Hindlimb muscle (tissue), 1 donor: ENCODE measurements at places on chromosomes 5 and 9.
A peak's percentile ranks its signal among the peaks of the same experiment; 100 is the strongest.

- DNase-seq = no peak
Observed at GRCh38 chr9:98404237-98404636, 148.8 kb upstream of the TBC1D2 start.

DNA sequence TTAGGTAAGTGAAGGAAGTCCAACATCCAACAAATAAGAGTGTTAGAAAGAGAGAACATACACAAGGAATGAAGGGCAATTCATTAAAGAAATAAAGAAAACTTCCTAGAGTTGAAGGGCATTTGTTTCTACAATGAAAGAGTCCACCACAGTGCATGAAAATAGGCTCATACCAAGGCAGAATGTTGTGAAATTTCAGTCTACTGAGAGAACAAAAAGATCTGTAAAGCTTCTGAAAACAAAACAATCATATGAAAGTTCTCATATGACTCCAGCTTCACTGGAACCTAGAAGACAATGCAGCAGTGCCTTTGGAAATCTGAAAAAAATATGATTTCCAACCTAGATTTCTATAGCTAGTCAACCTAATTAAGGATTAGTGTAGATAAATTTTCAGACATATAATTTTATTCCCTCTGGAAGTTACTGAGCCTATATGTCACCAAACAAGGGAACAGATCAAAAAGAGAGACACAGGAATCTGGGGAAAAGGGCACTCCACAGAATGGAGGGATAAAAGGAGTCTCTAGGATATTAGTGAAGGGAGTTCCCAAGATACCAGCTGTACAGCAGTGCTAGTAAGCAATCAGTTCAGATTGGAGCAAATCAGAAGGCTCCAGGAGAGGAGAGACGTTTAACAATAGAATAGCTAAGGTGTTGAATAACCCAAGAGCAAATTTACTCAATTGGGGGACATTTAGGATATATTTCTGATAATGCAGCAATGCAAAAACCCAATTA lies 5.8 kb downstream of the C5orf58 start:
- DNase-seq = no peak

GRCh38 chr5:138264183-138264582 lies 10.2 kb downstream of the GFRA3 start:
- DNase-seq = no peak

DNA sequence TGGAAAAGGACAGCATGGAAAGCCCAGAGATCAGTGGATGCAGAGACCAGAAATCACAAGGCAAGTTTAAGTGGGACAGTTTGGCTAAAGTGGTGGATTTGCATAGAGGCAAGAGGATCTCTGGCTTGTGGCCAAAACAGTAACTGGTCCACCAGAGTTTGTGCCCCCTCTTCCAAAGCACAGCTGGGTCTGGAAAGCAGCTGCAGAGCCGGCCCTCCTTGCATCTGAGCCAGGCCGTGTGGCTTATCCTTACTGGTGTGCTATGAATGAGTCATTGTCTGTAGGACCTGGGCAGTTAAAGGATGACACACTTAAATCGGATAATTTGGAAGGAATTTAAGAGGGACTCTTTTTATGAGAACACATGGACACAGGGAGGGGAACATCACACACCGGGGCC lies 146.6 kb downstream of the PIP5K1B start:
- no peak for DNase-seq

DNA sequence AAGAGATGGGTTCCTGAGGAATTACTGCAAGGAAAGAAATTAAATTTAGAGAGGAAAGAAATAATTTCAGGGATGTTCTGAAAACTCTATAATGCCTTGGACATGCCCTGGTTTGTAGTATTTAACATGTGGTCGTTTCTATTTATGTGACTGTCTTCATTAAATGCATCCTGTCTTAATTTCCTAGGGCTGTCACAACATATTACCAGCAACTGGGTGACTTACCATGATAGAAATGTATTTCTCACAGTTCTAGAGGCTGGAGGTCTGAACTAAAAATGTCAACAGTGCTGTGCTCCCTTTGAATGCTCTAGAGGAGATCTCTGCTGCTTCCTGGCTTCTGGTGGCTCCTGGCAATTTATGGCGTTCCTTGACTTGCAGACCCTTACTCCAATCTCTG lies 287.7 kb downstream of the FBXL7 start:
- DNase-seq = no peak

DNA sequence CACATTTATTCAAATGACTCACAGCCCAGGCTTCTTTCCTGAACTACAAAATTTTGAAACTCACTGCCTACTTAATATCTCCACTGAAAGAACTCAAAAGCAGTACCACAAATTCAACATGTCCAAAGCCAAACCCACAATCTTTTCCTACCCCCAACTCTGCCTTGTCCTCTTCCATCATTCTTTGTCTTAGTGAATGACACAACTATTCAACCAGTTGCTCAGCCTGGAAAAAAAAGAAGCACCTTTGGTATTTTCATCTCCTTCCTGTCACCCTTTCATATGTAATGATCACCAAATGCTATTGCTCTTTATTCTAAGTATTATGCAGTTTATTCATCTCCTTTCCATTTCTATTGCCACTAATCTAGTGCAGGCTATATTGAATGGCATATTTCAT lies 216.3 kb downstream of the TMEM232 start:
- DNase-seq = no peak

DNA sequence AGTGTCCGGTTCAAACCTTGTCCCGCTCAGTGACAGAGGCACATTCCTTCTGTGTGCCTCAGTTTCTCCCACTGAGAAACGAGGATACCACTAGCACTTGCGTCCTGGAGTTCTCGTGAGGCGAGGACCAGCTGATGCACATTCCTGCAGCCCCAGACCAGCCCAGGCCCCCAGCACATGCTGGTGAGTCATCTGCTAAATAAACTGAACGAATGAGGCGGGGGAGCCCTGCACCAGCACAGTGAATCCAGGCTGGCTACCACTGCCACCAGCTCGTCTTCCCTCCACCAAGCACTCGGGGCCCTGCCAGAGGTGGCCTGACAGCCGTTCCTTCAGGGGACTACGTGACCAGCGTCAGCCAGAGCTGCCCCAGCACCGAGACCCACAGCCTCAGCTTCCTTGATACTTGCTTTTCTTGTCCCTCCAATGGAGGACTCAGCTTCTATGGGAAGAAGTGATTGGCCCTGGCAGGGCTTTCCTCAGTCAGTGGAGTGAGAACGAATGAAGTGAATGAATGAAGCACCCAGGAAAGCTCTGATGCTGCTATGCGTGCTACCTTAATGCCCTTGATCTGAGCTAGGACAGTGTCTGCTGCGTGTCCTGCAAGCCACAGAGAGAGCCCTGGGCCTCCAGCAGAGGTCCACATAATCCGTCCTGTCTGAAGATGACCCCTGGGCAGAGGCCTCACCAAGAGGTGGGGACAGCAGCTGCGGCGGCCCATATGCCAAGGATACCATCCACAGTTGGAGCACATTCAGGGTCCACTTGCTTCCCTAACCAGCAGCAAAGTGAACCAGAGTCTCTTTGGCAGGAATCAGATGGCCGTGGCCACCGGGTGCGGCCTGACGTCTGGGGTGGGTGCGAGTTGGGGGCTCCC lies 13.5 kb upstream of the BARX1 start:
- no peak for DNase-seq

DNA sequence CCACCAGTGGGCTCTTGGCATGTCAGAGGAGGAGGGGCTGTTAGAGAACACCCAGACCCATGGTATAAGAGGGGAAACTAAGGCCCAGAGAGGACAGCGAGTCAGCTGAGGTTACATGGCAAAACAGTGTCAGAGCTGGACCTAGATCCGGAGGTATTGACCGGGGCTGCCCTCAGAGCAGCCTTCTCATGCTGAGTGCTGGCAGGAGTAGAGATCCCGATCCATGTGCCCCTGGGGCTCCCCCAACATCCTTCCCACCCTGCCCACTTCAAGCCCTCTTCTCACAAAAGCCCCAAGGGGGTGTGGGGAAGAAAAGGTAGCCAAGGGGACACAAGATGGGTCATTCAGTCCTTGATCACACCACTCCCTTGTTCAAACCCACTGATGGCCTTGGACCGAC lies 19.9 kb downstream of the CSF1R start:
- DNase-seq = no peak

DNA sequence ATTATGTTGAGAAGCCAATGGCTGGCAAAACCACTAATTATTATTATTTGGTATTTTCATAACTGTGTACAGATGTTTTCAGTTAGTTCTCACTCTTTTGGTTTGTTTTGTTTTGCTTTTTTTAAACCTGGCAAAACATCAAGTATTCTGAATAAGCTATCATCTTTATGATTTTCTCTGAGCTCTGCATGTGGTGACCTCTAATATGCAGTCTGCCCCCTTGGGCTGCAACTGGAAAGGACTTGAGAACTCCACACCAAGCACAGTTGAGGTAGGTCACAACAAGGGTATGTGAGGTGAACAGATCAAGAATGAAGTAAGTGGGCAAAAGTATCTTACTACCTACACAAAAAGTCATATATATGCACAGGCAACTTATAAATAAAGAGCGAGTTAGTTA lies 202.2 kb downstream of the NFIB start:
- no peak for DNase-seq

DNA sequence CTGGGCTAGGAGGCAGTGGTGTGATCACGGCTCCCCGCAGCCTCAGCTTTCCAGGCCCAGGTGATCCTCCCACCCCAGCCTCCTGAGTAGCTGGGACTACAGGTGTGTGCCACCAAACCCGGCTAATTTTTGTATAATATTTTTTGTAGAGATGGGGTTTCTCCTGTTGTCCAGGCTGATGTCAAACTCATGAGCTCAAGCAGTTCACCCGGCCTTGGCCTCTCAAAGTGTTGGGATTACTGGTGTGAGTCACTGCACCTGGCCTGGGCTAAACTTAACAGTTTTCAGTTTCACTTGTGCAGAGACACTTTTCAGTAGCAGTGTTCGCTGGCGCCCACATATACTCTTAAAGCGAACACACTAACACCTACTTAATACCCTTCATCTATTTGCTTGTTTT lies 205.6 kb upstream of the ZNF608 start:
- DNase-seq = no peak

DNA sequence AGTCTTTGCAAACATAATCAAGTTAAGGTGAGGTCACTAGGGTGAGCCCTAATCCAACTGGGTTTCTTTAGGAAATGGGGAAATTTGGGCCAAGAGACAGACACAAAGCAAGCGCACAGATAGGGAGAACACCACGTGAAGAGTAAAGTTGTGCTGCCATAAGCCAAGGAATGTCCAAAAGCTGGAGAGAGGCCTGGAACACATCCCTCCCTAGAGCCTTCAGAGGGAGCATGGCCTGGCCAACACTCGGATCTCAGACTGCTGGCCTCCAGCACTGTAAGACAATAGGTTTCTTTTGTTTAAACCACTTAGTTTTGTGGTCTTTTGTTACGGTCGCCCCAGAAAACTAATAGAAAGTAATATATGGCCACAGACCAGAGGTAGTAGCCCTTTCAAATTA lies 8.1 kb upstream of the ROR2 start:
- peak; percentile 77 for DNase-seq

DNA sequence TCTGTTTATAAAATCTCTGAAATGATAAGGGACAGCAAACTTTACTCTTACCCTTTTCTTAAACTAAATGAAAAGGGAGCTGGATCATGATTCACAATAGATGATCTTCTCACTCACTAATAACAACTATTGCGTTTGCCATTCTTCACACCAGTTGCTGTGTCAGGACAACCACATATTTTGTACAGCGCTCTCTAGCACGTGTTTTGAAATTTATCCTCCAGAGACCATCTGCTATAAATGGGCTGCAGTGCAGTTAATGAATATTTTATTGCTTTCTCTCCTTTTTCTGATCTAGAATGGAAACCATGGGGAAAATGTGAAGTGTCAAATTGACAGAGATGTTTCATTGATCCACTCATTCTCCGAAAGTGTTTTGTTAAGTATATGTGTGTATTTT lies 258.4 kb upstream of the CCNH start:
- DNase-seq = no peak

DNA sequence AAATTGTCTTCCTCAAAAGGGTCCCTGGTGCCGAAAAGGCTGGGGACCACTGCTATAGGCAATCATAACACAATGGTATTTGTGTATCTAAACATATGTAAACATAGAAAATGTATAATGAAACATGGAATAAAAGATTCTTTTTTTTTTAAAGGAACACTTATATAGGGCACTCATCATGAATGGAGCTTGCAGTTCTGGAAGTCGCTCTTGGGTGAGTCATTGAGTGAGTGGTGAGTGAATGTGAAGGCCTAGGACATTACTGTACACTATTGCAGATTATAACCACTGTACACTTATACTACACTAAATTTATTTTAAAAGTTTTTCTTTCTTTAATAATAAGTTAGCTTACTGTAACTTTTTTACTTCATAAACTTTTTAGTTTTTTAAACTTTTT lies 176.4 kb downstream of the ARRDC3 start:
- DNase-seq = no peak

GRCh38 chr5:96652769-96653454 lies 9.3 kb upstream of the CAST start:
- no peak for DNase-seq

DNA sequence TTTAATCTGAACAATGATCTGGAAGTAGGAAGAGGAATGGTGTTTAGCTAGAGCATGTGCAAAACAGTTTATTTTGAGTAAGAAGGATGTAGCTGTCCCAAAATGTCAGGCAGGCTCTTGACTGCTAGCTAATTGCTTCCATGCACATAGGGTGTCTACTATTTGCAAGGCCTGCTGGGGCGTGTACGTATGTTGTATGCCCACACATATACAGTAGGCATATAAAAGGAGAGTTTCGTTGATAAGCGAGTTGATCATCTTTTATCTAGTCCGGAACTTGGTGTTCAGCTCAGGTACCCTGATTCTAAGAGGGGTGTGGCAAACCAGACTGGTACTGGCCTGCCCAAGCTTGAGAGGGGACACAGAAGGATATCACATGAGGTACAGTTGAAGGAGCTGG lies 177.2 kb downstream of the GOLPH3 start:
- DNase-seq = no peak

DNA sequence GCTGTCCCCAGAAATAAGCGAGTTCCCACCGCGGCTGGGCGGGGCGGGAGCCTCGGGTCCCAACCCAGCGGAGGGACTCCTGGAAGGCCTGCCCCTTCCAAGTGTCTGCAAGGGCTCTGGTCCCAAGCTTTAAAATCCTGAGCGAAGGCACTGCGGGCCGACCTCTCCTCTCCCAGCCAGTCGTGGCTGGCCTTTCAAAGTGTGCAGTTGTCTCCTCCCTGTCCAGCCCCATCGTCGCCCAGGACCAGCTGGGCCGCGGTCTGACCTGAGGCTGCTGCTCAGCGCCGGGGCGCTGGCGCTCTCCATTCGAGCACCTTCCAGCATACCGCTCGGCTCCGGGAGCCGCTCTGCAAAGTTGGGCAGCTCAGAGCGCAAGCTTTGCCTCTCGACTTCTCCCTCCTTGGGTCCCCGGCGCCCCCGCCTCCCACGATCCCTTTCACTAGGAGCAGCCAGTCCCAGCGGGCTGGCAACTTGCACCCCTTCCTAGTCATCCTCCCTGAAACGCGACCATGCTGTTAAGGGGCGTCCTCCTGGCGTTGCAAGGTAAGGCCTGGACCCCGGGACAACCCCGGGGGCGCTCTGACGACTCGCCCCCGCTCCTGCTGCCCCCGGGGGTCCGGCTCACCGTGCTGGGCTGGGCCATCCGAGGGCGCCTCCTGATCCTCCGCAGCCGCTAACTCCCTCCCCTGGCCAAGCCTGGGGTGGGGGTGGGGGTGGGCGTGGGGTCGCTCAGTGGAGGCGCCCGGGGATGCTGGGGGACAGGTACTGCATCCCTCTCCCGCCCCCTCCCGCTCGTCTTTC lies at the start of gene MAMDC2:
TSS of gene MAMDC2 (plus strand) at position 160 of the 801 bp plus-strand sequence. CDS start at position 510, 350 bp downstream.
- DNase-seq = peak; percentile 59
